SW480 (cell line): ENCODE measurements at places on chromosomes 4 and X.

GRCh38 chrX:140710710-140711109 lies 1.2 kb downstream of the LINC00632 start:
- no peak for DNase-seq

DNA sequence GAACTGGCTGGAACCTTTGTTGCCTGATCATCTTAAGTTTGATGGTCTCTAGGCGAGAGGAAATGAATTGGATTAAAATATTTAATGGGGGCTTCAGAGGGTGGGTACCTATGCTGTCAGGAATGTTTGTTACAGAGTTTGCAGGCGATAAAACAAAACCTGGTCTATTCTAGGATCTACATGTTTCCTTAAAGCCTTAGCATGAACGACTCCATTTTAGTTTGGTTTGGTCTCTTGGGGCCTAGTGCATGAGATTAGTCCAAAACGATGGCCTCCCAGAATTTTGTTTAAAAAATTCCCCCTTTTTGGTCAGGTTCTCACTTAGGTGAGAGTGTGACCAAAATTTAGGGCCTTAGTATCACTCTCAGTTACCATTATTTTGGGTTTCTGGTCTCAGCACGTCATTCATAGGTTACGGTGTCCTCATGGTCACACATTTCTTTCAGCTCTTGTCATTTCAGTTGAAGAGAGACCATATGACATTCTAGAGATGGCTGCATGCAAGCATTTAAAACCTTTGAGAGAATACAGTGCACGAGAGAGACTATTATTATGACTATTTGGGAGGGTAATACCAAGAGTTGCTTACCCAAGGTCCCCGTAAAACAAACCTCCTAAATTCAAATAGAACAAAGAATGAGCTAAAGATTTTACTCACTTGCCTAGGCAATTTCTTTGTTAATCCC lies 13.8 kb downstream of the MOB1B start:
- DNase-seq = no peak

DNA sequence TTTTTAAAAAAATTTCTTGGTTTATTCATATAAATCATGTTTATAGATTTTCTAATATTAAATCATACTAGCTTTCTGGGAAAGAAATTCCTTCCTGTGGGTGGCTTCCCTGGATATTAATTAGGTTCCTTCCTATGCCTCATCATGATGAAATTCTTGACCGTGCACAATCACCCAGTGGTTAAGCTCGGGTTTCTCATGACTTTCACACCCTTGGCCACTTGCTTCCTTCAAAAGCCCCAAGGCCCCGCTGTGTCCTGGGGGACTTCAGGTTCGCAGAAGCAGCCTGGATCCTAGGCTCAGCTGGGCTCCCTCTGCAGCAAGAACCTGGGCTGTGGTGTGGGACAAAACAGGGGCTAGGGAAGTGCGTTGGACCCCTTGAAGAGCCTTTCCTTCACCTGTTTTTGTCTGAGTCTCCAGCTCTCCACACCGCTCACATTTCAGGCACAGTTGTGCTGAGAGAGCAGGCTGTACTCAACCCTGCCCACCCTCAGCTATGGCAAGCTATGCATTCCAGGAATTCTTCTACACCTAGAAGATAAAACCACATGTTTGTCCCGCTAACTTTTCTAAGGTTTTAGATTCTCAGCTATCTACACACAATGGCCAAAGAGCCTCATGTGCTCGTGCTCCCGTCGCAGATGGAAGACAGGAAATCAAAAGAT lies 48.9 kb upstream of the TMSB15B start:
- peak; percentile 14 for DNase-seq

DNA sequence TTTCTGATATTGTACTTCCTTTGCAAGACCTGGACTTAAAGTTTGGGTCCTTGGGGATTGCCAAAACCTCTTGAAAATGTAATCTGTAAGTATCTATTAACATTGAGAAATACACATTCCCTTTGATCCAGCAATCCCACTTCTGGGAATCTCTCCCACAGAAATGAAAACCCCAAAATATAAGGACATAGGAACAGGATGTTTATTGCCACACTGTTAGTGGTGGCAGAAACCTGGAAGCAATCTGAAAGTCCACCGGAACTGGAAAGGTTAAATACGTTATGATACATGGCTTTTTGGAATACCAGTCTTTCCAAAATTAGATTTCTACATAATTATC lies 71.2 kb upstream of the STX18 start:
- no peak for DNase-seq

- DNase-seq = peak; percentile 16
Observed at GRCh38 chrX:57156397-57157049, 19.3 kb upstream of the SPIN2A start.

GRCh38 chr4:95532305-95532704 lies 16.5 kb downstream of the UNC5C start:
- no peak for DNase-seq

GRCh38 chr4:145735347-145735675 lies 55.4 kb downstream of the C4orf51 start:
- DNase-seq = peak; percentile 50

DNA sequence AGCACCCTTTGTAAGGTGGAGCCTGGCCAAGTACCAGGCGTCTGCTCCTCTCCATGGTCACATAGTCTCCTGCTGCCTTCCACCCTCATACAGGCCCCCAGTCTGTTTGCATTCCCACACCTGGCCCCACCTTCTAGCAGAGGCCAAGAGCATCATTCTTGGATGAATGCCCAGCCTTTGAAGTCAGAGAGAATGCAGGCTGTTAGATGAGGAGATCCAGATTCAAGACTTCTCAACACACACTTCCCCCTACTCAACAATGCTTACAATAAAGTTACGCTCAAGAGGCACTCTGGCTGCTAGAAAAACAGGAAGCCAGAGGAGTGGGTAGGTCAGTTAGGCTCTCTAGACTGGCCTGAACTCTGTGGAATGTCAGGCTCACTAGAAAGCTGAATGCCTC lies 43.3 kb downstream of the SHROOM4 start:
- peak; percentile 77 for DNase-seq

- no peak for DNase-seq
Observed at GRCh38 chr4:84968925-84969324, 2.4 kb upstream of the WDFY3 start.

GRCh38 chrX:97843200-97843811 lies 959.6 kb downstream of the RPA4 start:
- no peak for DNase-seq

DNA sequence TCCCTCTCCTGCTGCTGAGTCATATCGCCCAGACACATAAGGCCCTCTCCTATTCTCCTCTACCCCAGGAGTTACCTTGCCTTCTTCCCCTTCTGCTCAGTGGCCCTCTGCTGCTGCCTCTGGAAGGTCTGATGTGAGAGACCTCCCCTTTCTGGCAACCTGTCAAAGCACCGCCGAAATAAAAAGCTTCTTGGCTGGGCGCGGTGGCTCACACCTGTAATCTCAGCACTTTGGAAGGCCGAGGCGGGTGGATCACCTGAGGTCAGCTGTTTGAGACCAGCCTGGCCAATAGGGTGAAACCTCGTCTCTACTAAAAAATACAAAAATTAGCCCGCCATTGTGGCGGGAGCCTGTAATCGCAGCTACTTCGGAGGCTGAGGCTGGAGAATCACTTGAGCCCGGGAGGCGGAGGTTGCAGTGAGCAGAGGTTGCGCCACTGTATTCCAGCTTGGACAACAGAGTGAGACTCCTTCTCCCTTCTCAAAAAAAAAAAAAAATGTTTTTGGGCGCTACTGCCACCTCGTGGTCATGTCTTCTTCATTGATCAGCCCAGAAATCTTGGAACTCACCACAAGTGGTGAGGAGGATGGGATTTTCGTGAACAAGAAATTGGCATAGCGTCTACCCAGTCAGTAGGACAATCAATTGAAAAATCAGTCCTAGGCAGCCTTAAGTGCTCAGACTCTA lies 8.6 kb upstream of the ZXDA start:
- DNase-seq = peak; percentile 2

DNA sequence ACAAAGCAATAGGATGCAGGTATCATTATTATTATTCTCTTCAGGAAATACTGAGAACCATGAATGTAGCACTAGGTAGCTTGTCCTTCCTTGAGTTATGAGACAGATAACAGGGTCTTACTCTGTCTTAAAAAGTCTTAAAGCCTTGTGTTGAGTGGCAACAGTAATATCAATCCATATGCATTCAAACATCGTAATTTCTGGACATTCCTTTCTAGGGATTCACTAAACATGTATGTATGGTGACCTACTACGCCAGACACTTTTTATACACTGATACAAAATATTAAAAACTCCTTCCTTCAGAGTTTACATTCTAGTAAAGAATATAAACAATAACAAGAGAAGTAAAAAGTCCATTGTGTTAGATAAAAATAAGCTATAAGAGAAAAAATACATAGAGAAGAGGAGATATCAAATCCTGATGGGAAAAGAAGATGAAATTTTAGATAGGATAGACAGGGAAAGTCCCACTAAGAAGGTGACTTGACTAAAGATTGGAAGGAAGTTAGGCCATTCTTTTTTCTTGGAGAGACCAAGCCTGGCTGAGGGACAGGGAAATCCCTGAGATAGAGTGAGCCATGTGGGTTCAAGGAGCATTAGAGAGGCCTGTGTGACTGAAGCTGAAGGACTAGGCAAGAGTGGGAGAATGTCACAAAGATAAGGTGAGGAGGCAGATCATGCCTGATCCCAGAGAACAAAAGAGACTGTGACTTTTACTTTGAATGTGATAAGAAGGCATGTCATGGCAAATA lies 5.0 kb upstream of the DDX60L start:
- DNase-seq = no peak

GRCh38 chr4:145183023-145183422 lies 2.6 kb upstream of the OTUD4 start:
- no peak for DNase-seq

DNA sequence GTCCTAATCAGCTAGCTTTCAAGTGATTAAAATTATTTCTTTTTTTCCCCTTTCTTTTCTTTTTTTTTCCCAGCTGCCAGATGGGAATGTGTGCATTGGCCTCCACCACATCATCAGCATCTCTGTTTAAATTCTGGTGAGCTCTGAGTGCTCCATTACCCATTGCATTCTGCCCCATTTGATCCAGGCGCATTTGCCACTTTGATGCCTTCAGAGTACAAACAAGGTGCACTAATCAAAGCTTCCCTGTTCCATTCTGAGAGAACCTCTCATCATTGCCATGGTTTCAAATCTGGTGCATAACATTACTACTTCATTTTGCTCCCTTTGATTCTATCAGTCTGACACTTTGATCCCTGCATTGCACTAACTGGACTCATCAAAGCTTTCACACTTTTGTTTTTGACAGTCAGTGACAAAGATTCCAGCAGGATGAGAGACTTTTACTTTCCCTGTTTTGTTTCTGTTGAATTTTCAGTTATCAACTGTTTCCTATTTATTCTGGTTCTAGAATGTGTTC lies 238.8 kb upstream of the PCDH10 start:
- no peak for DNase-seq

DNA sequence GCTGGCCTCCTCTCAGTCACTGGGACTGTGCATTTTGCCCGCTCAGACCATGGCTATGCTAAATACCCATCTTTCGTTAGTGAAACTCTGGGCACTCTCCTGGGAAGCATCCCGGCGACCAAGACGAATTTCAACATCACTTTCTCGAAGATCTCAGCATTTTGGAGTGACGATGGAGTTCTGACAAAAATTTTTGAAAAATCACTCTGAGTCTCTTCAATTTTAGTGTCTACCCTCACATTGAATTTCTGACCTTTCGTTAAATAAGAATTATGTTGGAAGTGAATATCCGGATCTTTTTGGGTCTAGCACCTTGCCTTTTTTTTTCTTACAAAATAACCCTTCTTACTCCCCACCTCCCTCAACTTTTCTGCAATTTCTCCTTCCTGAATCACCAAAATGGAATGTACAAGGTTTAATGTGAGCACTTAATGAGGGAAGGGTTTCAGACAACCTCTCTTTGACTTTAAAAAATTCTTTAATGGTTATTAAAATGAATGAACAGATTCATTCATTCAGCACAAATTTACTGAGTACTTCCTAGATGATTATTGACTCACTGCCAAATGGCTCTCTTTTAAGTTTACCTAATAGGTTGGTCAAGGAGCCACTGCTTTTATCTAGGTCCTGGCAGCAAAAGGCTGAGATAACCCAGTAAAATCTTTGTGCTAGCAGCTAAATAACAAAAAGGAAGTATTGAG lies 746 bp upstream of the AADAT start:
- DNase-seq = peak; percentile 27

- DNase-seq = no peak
Observed at GRCh38 chrX:69501429-69501828, 2.7 kb upstream of the NALF2 start.

- DNase-seq = no peak
Observed at GRCh38 chrX:10121787-10122186, 35.0 kb upstream of the CLCN4 start.

DNA sequence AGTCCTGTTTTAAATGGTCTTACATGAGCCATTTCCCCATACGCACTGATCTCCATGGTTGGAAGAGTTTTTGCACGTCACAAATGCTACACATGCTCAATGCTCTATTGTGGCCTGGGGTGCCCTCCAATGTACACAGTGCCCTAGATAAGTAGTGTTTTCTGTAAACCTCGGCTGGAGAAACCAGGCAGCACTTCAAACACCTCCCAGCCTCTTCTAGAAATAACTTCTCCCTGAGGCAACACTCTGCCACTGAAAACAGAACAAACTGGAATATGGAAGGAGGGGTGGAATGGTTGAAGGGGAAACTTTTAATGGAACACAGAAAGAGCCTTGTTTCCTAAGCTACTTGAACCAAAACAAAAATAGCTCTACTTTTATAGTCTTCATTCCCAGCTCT lies 123.9 kb upstream of the CBR4 start:
- no peak for DNase-seq

DNA sequence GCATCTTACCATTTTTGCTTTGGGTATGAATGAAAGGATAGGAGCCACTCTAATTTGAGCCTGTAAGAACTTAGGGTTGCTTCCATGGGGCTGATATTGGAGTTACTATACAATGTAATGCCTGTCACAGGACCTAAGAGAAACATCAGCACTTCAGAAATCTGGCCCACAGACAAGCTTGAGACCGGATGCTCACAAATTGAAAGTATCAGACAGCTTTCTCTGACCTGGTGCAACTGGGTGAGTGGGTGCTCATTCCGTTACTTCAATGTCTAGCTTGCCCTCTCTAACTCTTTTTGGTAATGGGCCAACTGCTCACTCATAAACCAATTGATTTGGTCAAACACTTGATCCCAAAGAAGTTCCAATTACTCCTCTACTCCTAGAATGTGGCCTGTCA lies 62.1 kb downstream of the GPC4 start:
- no peak for DNase-seq

GRCh38 chr4:173365359-173365996 lies 5.3 kb upstream of the SAP30 start:
- DNase-seq = no peak

- no peak for DNase-seq
Observed at GRCh38 chr4:179634862-179635261, 2192.6 kb upstream of the AGA start.
